ENCODE measurements at places on chromosomes 6 and 20.

DNA sequence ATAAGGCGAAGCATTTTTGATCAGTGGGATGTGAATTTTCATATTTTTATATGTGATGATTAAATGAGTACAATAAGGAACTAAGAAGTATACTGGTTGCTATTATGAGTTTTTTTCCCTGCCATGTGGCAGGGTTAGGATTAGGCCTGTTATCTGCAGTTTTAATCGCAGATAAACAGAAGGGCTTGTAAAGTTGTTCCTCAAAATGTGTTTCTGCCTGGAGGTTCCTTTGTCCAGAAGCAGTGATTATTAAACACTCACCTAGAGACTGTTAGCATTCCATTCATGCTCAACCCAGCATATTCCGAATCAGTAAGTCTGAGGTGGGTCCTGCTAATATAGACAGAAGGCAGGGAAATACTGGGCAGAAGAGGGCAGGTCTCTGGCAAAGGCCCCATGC, 316.0 kb downstream of the CLIC5 start:
- no peak for DNase-seq

DNA sequence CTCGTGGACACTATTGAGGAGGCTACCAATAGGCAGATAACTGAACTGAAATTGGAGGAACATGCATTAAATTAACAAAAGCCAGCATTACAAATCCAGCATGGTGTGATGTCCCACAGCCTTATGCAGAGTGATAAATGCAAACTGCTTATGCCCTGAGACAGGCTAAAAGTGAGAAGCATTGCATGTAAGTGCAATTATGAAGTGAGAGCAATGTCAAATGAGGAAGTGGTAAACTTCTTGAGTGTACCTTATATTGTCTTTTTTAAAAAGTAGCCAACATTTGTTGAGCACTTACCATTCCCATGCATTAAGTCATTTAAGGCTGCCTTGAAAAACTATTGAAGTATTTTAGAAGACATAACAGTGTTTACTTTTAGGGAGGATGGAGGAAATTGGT, 212.2 kb downstream of the TBC1D7 start:
- DNase-seq, result no peak

DNA sequence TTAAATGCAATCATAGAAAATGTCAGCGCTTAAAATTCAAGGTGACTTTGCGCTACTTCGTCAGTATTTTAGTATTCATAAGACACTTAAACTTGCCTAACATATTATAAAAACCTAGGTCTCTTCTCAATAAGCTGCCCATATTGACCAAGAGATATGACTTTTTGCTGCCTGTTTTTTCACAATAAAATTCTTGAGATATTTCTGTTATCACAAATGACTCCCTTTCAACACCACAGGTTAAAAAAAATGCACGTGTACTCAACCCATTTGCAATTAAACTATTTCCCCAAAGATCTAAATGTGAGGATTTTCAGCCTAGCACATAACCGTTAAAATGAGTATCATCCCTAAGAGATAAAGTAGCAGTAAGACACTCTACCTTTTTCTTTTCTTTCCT, 10.7 kb downstream of the ATXN1 start:
- no peak for DNase-seq

GRCh38 chr6:137894779-137895385, 27.8 kb downstream of the TNFAIP3 start:
- DNase-seq, result no peak

- DNase-seq, result no peak
Observed at GRCh38 chr6:24513602-24514001, 18.8 kb downstream of the ALDH5A1 start.

DNA sequence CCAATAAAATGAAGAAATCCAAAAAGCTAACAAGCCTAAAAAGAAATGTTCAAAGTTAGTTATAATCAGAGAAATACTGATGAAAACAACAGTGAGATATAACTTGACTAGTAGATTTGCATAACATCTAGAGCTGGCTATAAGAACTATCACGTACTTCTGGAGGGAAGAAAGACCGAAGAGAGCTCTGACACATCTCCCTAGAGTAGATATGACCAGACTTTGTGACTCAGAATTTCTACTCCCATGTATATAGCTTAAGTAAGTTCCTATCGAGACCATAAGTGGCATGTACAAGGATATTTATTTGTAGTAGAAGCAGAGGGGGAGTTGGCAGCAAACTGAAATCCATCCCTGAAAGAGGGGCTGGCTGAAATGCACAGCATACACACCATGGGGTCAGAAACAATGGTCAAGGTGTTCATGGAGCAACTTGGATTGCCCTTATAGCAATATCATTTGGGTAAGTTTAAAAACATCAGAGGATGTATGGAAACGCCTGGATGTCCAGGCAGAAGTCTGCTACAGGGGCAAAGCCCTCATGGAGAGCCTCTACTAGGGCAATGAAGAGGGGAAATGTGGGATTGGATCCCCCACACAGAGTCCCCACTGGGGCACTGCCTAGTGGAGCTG, 25.6 kb upstream of the IL17A start:
- DNase-seq, result no peak

- peak; percentile 53 for DNase-seq
Observed at GRCh38 chr6:33812669-33813068, 8.9 kb upstream of the MLN start.

All from activated CD4-positive, alpha-beta memory T cell treated with anti-CD3 and anti-CD28 coated beads, Interleukin-2, amount 10 ng/mL, durations not matched to agents 7 days and 5 days (primary cell).